ENCODE measurements at places on chromosomes 4 and X. TPM values are rescaled to one million over a fixed set of nuclear protein-coding genes. Genes with fewer than 3 reads are reported as not detected.

Gene FIP1L1
- total RNA-seq = 45.1 TPM

Gene CXCL8
- total RNA-seq = 122 TPM

Gene RTL9
- under 0.01 TPM for total RNA-seq

Gene GRIA2
- total RNA-seq = not detected

Gene MGAT4D
- total RNA-seq = not detected

Gene CFAP47
- total RNA-seq = not detected

Gene ABLIM2
- 8.0 TPM for total RNA-seq

Gene CEP44
- 10.3 TPM for total RNA-seq

Gene RS1
- total RNA-seq = not detected

Gene RAB9B
- 1.0 TPM for total RNA-seq

Gene FAM9B
- total RNA-seq = not detected

Gene CLGN
- total RNA-seq = not detected

Gene ESX1
- not detected for total RNA-seq

Gene LRAT
- 1.1 TPM for total RNA-seq

Data from melanocyte of skin (primary cell).